ENCODE measurements at places on chromosomes 1 and 21. TPM values are rescaled to one million over a fixed set of nuclear protein-coding genes. Genes with fewer than 3 reads are reported as not detected.

LCA5L gene
- total RNA-seq, result 0.66 TPM

OR2G6 gene
- not detected for total RNA-seq

NRIP1 gene
- 25.4 TPM for total RNA-seq

HNRNPCL1 gene
- total RNA-seq, result not detected

TSPAN1 gene
- 0.26 TPM for total RNA-seq

DNM3 gene
- 1.8 TPM for total RNA-seq

RAB7B gene
- 9.1 TPM for total RNA-seq

Data from fibroblast of lung (primary cell).